ENCODE measurements at places on chromosomes 1 and 21.

GRCh38 chr1:87024936-87025540, 110.6 kb downstream of the HS2ST1 start:
- DNase-seq: peak; percentile 34

GRCh38 chr1:87872189-87872588, 543.5 kb downstream of the LMO4 start:
- DNase-seq: no peak

DNA sequence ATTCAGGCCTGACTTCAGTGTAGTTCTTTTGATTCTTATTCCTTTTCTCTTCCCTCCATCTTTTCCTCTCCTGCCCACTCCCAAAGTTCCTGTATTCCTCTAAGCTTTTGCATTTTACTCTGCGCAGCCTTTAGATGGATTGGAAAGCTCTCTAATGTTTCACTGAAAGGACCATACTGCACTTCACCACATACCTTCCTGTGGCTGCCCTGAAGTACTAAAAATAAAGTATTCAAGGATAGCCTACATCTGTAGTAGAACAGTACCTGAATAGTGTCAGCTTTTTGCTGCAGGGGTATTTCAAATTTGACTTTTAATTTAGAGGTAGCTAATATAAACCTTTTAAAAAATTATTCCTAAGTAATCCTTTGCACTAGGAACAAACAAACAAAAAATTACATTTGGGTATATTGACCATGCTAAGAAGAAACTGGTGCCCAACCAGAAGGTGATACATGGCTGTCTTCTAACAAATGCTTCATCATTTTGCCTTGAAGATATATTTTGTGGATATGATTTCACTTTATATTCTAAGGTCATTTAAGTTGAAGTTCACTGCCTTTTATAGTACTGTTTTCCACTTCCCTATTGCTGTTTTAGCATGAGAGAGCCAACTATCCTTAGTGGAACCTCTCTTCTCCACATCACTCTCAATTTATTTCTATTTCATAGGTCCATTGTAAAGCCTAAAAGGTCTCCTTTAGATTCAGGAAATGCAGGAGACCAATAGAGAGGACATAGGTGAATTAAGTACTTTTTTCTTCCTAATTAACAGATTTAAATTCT, 22.8 kb downstream of the FAM20B start:
- no peak for DNase-seq

DNA sequence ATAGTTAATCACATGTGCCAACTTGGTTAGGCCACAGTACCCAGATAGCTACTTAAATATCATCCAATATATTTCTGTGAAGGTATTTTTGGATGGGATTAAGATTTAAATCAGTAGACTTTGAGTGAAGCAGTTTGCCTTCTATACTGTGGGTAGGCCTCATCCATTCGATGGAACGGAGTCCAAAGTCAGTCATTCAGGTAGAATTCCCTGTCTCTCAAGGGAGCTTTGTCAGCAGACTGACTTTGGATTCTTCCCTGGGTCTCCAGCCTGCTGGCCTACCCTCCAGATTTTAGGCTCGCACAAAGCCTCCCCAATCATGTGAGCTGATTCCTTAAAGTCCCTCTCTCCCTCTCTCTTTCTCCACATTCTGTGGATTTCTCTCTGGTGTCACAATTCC, 145.1 kb upstream of the MAGI3 start:
- DNase-seq: no peak

GRCh38 chr1:200907611-200908097, 13.0 kb downstream of the INAVA start:
- DNase-seq: peak; percentile 76

- no peak for DNase-seq
Measured at GRCh38 chr1:42820813-42821212, 3.6 kb upstream of the SVBP start.

DNA sequence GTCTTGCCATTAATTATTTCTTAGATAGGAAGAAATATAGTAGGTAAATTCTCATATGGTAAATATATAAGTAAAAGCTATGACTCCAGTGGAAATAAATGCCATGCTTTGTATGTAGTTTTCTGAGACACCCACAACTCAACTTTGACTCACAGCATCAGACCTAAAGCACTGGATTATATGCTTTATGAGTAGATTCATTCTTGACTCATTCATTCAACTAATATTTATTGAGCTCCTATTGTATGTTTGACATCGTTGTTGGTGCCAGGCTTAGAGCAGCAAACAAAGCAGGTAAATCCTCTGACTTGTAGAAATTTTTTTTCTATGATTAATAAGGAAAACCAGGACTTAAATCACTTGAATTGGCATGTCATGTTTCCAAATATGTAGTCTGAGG, 211.4 kb downstream of the PTPRC start:
- no peak for DNase-seq

DNA sequence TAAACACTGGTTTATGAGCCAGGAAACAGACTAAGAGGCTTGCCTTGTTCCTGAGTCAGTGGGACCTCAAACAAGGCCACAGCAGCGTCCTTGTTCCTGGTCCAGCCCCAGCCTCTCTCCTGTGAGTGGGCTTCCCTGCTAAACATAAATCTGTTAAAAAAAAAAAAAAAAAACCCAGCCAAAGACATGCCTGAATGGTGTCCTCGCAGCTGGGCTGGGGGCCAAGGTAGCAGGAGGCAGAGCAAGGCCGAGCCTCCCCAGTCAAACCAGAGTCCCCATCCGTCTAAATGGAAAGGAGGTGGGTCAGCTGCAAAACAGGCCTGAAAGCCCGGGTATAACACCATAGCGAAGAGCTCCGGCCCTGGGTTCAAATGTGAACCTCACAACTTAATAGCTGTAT, 18.1 kb upstream of the IFFO2 start:
- no peak for DNase-seq

DNA sequence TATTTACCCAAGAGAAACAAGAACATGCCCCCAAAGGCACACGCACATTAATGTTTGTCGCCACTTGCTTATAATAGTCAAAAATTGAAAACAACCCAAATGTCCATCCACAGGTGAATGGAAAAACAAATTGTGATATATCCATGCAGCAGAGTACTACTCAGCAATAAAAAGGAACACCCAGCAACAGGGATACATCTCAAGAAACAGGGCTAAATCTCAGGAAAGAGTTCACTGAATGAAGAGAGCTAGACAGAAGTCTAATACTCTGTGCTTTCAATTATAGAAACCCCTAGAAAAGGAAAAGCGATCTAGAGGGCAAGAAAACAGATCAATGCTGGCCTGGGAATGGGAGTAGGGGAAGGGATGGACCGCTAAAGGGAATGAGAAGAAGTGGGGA, 36.7 kb upstream of the LAPTM5 start:
- no peak for DNase-seq

DNA sequence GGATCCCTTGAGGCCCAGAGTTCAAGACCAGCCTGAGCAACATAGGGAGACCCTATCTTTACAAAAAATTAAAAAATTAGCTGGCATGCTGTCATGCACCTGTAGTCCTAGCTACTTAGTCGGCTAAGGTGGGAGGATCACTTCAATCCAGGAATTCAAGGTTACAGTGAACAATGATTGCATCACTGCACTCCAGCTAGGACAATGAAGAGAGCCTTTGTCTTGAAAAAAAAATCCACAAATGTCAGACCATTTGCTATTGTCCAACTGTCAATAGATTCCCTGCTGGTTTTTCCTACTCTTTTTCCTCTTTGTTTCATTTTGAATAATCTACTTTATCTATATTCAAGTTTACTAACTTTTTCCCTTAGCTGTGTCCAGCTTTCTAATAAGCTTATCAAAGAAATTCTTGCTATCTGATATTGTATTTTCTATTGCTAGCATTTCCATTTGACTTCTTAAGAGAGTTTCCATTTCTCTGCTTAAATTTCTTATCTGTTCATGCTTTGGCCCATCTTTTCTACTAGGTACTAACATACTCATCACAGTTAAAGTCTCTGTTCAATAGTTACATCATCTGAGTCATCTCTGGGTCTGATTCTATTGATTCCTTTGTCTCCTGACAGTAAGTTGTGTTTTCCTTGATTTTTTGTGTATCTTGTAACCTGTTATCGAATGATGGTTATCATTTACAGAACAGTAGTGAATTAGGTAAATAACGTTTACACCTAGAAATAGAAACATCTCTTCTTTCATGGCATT, 14.8 kb downstream of the MT1HL1 start:
- no peak for DNase-seq

- no peak for DNase-seq
Measured at GRCh38 chr1:3639397-3639911, 10.4 kb downstream of the WRAP73 start.

GRCh38 chr1:239125893-239126292, 260.5 kb upstream of the CHRM3 start:
- no peak for DNase-seq

DNA sequence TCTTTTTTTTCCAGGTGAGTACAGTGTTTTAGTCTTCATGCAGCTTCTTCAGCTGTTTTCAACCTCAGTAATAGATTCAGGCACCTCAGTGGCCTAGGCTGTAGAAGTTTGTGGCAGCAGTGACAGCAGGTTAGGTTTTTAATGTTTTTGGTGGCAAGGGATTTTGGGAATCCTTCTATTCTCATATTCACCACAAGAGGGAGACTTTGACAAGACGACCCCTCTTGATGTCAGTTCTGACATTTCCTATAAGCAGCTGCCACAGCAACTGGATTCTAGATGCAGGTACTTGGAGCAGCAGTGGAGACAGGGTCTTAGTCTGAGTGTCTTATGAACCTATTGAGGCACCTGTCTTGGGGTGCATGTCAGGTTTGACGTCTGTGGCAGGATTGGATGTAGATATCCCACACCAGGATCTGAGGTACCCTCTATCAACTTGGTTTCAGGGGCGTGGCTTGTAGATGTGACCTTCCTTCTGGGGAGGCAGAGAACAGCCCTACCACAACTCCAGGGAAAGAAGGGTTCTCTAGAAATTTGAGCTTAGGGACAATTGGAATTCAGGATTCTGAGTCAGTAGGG, 1104.2 kb upstream of the TMPRSS15 start:
- DNase-seq: peak; percentile 26

DNA sequence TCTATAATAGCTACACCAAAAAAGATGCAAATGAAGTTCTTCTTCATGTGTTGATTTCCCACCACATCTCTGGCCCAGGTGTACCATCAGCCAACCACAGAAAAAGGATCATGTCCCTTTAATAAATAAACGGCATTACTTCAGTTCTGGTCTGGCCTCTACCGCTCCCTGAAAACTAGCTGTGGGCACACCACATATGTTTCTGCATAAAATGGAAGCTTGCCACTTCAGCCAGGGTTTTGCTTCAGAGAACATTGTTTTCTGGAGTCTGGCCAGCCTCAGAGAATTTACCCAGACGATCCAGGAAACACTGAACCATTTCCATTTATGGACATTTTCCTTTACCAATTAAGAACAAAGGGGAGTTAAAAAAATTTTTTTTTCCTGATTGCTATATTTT, 5.8 kb upstream of the LAMC2 start:
- DNase-seq: no peak
